Neuronal stem cell (in vitro differentiated cells): ENCODE measurements at places on chromosomes 1 and 21.
A peak's percentile ranks its signal among the peaks of the same experiment; 100 is the strongest.

- DNase-seq = no peak
Observed at GRCh38 chr1:45032837-45033236, 20.8 kb downstream of the UROD start.

DNA sequence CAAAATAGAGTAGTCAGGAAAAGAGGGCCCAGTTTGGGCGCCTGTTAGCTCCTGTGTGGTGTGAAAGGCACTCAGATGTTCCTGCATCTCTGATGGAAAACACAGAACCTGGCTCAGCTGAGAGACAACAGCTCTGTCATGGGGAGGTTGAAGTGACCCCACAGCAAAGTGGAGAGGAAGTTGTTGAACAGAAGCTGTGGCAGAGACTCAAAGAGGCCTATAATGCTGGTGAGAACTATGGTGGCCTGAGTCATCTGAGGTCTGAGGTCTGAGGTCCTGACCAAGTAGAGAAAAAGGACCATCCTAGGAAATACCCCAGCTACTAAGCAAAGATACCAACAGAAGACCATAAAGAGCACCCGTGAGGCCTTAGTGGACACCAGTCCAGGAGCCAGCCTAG is 45.6 kb upstream of the JAK1 start:
- DNase-seq = no peak

DNA sequence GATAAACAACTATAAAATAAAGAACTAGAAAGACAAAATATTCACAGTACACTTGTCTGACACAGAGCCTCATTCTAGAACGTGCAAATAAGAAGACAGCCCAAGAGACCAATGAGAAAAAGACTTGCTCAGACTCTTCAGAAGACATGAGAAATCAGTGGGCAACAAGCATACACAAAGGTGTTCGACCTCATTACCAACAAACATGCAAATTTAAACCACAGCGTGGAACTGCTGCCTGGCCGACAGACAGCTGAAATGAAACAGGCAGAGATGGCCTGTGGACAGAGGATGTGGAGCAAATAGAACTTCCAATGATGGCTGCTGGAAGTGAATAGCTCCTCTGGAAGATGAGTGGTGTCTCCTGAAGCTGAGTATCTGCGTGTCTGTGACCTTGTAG is 22.4 kb upstream of the COL6A1 start:
- DNase-seq = no peak

GRCh38 chr1:183891158-183891856 is 86.4 kb downstream of the RGL1 start:
- DNase-seq = no peak

DNA sequence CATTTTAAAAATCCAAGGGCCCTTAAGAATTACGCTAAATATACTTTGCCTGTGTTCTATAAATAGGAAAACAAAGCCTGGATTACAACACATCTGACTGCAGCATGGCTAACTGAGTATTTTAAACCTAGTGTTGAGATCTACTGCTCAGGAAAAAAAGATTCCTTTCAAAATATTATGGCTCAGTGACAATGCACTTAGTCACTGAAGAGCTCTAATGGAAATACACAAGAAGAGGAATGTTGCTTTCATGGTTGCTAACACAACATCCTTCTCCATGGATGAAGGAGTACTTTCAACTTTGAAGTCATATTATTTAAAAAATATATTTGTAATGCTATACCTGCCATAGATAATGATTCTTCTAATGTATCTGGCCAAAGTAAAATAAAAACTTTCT is 248.3 kb upstream of the NEGR1 start:
- no peak for DNase-seq

GRCh38 chr1:167328816-167329483 is 108.3 kb downstream of the POU2F1 start:
- DNase-seq = no peak

DNA sequence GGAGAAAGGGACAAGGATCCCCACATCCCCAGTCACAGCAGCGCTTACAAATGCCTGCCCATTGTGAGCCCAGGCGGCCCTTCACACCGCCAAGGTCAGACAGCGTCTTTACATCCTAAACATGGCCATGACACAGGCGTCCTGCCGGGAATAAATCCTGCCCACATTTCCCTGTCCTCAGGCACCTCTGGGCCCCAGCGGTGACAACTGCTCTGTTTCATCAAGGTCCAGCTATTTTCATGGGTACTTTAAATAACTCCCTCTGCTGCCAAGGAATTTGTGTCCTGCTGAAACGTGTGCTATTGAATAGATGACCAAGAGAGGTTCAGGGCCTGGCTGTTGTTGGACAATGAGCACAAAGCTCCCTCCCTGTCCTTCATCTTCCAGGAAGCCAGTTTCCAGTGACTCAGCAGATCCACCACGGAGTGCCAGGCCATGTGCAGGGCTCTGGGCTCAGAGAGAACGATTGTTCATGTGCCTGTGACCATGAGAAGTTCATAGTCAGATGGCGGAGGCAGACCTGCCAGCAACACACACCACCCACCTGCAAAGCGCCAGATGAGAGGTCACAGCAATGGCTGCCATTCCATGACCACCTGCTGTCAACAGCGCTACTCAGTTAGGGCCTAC is 195.8 kb downstream of the MATN1 start:
- no peak for DNase-seq

GRCh38 chr1:213989002-213989855 is 1.5 kb downstream of the PROX1 start:
- DNase-seq = no peak

DNA sequence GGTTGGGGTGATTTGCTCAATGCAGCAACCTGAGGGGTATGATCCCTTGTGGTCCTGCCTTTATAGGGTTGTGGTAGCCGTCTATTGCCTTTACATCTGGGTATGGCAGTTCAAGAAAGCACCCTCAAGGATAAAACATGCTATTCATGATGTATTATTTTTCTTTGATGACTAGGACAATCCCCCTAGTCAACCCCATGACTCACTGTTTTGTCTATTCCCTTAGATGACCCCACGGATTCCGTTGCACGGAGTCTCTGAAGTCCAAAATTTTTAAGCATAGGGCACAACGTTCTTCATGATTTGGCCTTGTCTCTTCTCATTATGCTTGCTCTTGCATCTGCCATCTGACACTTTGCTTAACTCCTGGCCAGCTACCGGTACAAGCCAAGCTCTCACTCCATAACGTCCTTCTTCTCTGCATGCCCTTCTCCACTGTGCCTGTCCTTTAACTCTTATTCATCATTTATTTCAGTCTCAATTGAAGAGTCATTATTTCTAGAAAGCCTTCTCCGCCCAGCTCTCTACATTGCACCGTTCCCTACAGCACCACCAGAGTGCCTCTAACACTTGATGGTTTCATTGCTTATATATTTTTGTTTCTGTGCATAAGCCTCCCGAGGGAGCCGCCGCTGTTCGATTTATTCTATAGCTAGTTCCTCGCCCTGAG is 838 bp upstream of the DISP1 start:
- no peak for DNase-seq

DNA sequence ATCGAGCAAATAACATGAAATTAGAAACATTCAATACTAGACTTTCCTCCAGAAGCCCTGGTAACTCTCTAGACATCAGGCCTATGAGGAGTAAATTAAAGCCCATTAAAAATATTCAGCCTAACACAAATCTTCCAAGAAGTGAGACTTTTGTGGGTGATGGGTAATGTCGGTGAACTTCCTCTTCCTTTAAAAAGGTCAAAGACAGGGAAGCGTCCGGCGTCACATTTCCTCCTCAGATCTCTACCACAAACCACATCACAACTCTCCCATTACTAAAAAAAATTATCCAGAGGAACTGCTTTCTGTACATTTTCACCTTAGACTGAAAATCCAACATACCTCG is 1.4 kb downstream of the EIF4G3 start:
- no peak for DNase-seq

GRCh38 chr1:226692051-226692792 is 46.9 kb downstream of the ITPKB start:
- DNase-seq = no peak

- peak; percentile 83 for DNase-seq
Observed at GRCh38 chr1:53485478-53486394, 26.5 kb downstream of the DMRTB1 start.

- DNase-seq = no peak
Observed at GRCh38 chr1:116161877-116162390, 50.7 kb downstream of the MAB21L3 start.

GRCh38 chr1:36450919-36451305 is 661 bp upstream of the OSCP1 start:
- no peak for DNase-seq

- no peak for DNase-seq
Observed at GRCh38 chr1:103387898-103388297, 137.6 kb upstream of the RNPC3 start.
